ENCODE measurements at places on chromosomes 7 and 10. TPM values are rescaled to one million over a fixed set of nuclear protein-coding genes. Genes with fewer than 3 reads are reported as not detected.

Gene PAX4
- total RNA-seq: not detected

Gene TMEM26
- total RNA-seq: not detected

Gene PIP
- total RNA-seq: not detected

Gene FRMD4A
- 0.50 TPM for total RNA-seq

Gene TMEM176B
- not detected for total RNA-seq

Gene NEUROD6
- not detected for total RNA-seq

Gene GOLGA7B
- 0.83 TPM for total RNA-seq

Gene RBM20
- 0.37 TPM for total RNA-seq

Gene PRPS1L1
- not detected for total RNA-seq

Gene HEPACAM2
- total RNA-seq: not detected

Gene AKR1C4
- total RNA-seq: not detected

Gene RINT1
- total RNA-seq: 29.8 TPM

Gene ARHGEF35
- total RNA-seq: 3.8 TPM

Gene UFSP1
- 0.83 TPM for total RNA-seq

Gene POU6F2
- 0.16 TPM for total RNA-seq

Gene CLEC5A
- total RNA-seq: not detected

Gene SAMD9
- total RNA-seq: 7.1 TPM

Measured in activated T-cell treated with anti-CD3 and anti-CD28 coated beads, Interleukin-2, amount 50 U/mL, for 72 hours (primary cell).